Stomach (tissue), 19 donors: ENCODE measurements at places on chromosomes 1 and 21. TPM values are rescaled to one million over a fixed set of nuclear protein-coding genes. Genes with fewer than 3 reads are reported as not detected.

CRB1 gene
- not detected for polyA plus RNA-seq

OR2L2 gene
- polyA plus RNA-seq, result not detected

GUCA2A gene
- polyA plus RNA-seq, result not detected

KRTAP10-9 gene
- not detected for polyA plus RNA-seq

PRAMEF10 gene
- polyA plus RNA-seq, result not detected

LRRN2 gene
- 0.80 TPM for polyA plus RNA-seq

BRINP3 gene
- polyA plus RNA-seq, result 0.06 TPM

CXADR gene
- polyA plus RNA-seq, result 13.6 TPM

ZNF593OS gene
- polyA plus RNA-seq, result 0.30 TPM

ITLN2 gene
- not detected for polyA plus RNA-seq

TTLL10 gene
- not detected for polyA plus RNA-seq

IL19 gene
- 3.1 TPM for polyA plus RNA-seq

TRAF3IP3 gene
- polyA plus RNA-seq, result 6.7 TPM

LCE1E gene
- not detected for polyA plus RNA-seq

NHLH1 gene
- not detected for polyA plus RNA-seq

UBL4B gene
- polyA plus RNA-seq, result not detected

EFNA3 gene
- 1.5 TPM for polyA plus RNA-seq

CR1L gene
- polyA plus RNA-seq, result not detected

LAPTM5 gene
- 33.1 TPM for polyA plus RNA-seq

RSPH1 gene
- polyA plus RNA-seq, result 1.8 TPM
